ENCODE measurements at places on chromosomes 6 and 20. TPM values are rescaled to one million over a fixed set of nuclear protein-coding genes. Genes with fewer than 3 reads are reported as not detected.

DNA sequence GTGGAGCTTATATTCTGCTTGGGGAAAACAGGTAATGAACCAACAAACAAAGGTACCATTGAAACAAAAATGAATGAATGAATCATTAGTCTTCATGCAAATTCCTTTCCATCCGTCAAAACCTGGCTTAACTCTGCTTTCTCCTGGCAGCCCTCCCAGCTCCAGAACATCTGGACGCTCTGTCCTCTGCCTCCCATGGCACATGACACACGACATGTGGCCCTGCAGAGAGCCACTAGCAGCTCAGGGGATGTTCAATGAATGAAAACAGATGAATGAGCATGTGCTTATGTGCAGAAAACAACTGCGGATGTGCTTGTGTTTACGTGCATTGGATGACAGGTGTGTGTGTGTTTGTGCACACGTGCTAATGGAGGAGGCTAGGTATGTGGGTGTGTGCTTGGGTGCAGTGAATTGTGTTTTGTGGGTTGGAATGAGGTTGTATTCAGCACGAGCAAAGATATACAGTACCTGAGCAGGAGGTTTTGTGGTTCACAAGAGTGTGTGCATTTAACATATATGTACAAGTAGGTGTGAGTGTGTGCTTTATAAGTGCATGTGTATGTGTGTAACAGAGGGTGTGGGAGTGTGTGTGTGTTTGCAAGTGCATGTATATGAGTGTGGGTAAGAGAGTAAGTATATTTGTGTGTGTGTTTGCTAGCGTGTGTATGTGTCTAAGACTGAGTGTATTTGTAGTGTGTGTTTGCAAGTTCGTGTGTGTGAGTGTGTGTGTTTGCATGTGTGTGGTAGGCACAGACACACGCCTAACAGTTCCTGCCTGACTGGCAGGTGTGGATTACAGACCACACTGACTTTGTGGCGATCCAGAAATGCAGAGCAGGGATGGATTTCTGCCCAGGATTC lies 374.1 kb upstream of the SULF2 start:
- no peak for DNase-seq

DNA sequence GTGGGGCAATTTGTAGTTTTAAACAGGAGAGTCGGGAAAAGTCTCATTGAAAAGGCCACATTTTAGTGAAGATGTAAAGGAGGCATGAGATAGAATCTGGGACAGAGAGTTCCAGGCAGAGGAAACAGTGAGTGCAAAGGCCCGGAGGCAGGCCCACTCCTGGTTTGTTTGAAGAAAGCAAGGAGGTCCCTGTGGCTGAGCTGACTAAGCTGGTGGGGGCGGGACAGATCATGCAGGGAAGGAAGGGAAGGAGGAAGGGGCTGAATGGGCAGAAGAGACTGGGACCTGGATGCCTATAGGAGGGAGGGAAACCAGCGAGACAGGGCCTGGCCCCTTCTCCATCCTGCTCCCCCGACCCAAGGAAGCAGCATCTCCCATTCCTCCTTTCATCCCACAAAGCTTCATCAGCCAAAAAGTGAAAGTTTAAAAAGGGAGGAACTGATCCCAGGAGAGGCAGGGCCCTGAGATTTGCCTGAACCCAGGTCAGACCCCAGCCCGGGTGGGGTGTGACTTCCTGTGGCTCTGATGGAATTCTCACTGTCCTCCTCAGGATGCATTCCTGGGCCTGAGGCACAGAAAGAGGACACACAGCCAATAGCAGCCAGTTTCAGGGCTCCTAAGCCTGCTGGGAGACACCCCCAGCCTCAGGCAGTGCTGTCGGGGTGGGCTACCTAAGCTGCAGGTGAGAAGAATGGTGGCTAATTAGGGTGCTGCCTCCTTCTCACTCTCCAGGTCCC lies 54.2 kb upstream of the SIRPA start:
- DNase-seq = no peak

GRCh38 chr6:28488916-28489365 lies 26.7 kb downstream of the GPX6 start:
- peak; percentile 67 for DNase-seq

DNA sequence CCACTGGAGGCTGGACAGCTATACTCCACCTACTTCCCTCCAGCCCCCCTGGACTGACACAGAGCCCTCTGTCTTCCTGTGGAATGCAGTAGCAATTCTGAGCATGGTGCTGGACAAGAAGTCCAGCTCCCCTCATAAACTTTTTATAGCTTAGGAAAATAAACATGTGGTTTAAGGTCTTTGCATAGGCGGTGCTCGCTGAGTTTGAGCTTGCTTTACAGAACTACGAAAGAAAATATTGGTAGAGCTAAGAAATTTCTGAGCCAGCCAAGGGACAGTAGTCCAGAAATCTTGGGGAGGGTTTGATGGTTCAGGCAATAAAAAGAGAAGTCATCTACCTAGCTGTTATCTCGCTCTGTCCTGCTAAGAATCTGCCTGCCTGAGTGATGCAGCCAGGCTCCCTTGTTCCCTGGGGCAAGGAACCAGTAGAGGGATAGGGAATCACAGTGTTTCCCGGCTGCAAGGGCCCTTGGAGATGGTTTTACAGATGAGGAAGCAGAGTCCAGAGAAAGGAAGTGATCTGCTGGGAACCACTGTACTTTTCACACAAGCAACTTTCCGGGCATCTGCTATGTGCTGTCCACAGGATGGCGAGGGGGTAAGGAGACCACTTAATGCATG lies 343.4 kb downstream of the CDC5L start:
- DNase-seq = no peak

DNA sequence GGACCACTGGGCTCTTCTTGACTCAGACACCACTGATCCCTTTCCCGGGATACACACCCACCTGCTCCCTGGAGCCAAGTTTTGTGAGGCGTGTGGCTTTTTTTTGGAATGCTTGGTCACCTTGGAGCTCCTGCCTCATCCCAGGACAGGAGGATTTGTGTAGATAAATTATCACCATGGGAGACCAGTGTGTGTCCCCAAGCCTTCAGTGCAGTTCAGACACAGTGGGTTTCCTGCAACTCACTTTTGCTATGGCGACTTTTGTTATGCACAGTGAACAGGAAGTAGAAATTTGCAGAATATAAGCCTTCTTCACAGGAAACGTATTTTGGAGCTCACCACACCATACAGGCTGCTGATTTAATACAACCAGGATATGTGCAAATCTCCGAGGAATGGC lies 357.4 kb downstream of the PAX1 start:
- no peak for DNase-seq

- no peak for DNase-seq
Observed at GRCh38 chr6:30935018-30935417, 3.0 kb upstream of the SFTA2 start.

Gene NMBR
- polyA plus RNA-seq = 0.08 TPM

Gene PACSIN1
- polyA plus RNA-seq = 0.08 TPM

Gene HLA-DQB2
- polyA plus RNA-seq = not detected
